ENCODE measurements at places on chromosomes 3 and 15.

GRCh38 chr15:56342653-56343052, 22.6 kb upstream of the TEX9 start:
- DNase-seq, result no peak

DNA sequence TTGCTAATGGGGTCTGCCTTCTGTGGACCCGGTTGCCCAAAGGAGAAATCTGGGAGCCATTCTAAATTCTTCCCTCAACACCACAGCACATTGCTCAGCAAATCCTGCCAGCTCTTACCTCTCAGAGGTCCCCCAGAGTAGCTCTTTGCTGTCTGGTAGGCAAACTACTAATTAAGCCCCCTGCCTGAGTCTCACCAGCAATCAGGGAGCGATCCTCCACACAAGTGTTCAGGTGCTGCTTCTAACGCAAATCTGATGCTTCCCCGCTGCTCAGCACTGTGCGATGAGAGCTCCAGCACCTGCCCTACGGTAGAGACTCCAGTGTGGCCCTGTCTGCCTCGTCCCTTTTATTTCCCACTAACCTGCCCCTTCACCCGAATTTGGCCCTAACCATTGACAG, 60.5 kb downstream of the HCN4 start:
- no peak for DNase-seq

DNA sequence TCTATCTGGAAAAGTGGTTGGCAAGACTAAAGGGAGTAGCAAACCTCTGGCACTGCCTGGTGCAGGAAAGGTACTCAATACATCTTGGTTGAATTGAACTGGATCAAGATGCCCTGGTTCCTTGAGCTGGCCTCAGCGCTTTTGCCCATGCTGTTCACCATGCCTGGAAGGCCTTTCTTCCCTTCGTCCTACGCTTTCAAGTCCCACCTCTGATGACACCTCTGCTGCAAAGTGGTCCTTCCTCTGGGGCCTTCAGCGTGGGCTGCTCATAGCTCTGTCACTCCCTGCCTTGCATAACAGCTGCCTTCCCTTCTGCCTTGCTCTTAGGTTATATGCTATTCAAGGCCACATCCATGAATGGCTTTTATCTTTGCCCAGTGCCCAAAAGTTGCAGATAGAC, 23.0 kb downstream of the ITGA11 start:
- no peak for DNase-seq

- DNase-seq, result no peak
These were observed 441.4 kb downstream of the CNTN4 start for GRCh38 chr3:2540115-2540514.

- no peak for DNase-seq
These were observed 451.3 kb upstream of the AGTR1 start for GRCh38 chr3:148246291-148246923.

DNA sequence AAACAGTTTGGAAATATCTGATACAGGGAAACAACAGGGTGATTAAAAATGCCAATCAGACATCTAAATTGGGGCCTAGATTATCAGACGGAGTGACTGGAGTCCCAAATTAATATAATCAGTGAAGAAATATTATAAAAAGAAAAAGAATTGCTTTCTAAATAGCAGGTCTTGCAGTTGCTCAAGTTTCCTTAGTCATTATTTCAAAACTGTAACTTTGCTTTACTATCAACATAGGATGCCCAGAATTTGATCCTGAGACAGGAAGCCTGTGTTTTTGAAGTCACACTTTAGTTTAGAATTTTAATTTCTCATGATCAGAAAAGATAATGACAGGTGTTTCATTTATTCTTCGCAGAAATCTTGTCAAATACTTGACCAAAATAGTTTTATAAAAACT, 105.9 kb downstream of the IL1RAP start:
- no peak for DNase-seq

GRCh38 chr3:157931517-157931916, 174.7 kb downstream of the SHOX2 start:
- no peak for DNase-seq

GRCh38 chr3:8702560-8702959, 31.0 kb upstream of the CAV3 start:
- DNase-seq, result no peak

DNA sequence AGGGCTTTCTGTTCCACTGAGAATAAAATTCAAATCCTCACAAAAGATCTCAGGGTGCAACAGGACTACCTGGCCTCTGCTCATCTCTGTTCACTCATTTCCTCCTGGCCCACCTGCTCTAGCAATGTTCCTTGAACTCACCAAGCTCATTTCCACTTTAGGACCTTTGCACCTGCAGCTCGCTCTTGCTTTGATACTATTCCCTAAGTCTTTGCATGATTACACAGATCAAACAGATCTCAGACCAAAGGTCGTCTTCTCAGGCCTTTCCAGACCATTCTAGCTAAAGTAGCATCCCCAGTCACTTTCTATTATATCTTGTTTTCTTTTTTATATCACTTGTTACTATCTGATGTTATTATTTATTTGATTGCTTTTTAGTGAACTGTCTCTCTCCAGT, 54.7 kb downstream of the B3GNT5 start:
- DNase-seq, result no peak

DNA sequence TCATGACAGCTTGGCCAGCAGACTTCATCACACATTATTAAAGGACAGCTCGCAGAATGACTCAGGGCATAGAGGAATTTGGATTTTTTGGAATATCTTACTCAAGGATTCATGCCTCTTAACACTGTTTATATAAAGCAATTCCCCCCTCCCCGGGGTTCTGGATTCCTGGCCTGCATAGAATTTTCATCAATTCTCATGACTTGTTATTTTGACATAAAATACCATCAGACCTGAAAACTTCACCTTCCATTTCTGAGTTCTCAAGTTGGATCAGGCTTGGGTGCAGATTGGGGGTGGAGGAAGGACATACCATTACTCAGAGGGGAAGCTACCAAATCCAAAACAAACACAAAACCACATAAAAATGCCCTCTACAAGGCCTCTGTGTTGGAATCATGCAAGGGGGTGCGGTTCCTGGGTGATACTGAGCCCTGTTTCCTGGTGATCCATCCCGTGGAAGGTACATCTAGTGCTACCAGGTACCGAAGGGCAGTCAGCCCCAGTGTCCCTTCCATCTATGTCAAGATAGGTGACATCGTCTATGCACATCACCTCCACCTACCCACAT, 95.3 kb downstream of the DAPK2 start:
- no peak for DNase-seq

GRCh38 chr15:80182611-80183261, 29.9 kb downstream of the FAH start:
- no peak for DNase-seq

DNA sequence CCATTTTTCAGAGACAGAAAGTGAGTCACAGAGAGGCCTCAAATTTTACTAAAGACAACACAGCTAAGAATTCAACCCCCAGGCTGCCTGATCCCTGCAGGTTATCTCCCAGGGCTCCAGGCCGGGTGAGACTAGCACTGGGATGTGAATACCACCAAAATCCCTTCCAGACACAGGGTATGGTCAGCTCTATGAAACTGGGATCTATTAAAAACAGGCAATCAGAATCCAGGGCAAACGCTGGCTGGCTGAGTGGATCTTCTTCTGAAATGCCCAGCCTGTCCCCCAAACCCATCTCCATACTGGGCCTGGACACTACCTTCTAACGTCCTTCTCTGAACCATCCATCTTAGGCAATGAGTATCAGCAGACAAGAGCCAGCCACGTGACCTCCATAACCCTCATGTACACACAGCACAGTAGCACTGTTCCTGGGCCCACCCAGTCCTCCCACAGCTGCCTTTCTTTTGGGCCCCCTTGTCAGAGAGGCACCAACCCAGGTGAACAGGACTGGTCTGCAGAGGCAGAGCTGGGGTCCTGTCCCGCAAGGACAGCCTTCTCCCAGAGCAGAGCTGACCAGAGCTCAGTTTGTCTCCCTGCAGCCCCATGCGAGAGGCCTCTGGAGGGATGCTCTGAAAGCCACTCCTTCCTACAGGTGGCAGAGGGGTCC, 1.9 kb downstream of the RAB6B start:
- DNase-seq, result no peak

All from GDM1 (cell line).